Right lung (tissue), 10 donors: ENCODE measurements at places on chromosomes 2 and 18. TPM values are rescaled to one million over a fixed set of nuclear protein-coding genes. Genes with fewer than 3 reads are reported as not detected.

The GAREM2 gene
- polyA plus RNA-seq, result 8.0 TPM

DNA sequence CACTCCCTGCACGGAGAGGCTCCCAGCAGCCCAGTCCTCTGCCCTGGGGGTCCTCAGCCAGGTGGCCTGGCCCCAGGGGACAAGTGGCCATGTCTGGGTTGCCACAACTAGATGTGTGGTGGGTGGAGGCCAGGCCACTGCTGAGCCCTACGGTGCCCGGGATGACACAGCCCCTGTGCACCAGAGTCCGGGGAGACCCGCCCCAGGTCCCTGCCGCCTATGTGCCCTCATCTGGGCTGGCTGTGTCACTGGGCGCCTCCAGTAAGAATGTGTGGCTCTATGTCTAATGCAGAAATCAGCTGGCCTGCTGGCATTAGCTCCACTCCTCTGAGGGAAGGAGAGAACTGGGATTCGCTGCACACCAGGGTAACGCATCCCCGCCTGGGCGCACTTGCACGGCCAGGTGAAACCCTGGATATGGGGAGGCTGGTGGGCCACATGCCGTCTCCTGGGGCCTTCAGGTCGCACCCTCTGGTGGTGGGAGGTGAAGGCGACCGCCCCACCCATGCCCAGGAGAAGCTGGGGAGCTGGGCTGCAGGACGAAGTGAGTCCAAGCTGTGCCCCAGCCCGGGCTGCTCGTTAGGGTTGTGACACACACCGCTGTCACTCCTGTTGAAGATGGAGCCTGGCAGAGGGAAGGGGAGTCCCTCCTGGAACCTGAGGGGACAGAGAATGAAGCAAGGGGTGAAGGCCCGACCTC, 136.1 kb downstream of the PTGR3 start:
- DNase-seq, result no peak

The GAL3ST2 gene
- 0.33 TPM for polyA plus RNA-seq

The MAPK4 gene
- 1.2 TPM for polyA plus RNA-seq

DNA sequence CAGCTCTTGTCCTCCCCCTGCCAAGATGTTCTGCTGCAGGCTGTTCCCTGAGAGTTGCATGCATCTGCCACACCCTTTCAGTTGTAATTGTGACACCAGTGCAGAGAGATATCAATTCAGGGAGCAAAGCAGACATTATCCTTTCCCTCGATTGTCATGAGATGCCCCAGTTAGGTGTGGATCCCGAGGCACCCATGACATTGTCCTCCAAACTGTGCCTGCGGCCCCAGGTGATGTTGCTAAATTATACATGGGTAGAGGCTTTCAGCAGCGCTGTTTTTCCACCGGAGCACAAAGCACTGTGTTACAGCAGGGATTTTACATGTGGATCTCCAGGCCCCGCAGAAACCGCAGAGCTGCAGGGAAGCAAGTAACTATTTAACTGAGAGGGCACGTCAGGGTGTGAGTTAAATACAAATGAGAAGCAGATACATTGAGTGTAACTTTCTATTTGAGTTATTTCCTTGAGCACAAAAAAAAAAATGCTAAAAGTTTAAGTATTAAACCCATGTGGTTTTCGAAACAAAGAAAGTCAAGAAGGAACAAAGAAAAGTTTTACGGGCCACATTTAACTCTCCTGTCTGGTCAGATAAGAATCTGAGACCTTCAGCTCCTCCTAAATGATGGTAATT, 90.3 kb upstream of the BCL2L11 start:
- no peak for DNase-seq

The PTPN2 gene
- 72.9 TPM for polyA plus RNA-seq

GRCh38 chr2:168469281-168469988, 13.4 kb downstream of the CERS6 start:
- DNase-seq, result no peak

DNA sequence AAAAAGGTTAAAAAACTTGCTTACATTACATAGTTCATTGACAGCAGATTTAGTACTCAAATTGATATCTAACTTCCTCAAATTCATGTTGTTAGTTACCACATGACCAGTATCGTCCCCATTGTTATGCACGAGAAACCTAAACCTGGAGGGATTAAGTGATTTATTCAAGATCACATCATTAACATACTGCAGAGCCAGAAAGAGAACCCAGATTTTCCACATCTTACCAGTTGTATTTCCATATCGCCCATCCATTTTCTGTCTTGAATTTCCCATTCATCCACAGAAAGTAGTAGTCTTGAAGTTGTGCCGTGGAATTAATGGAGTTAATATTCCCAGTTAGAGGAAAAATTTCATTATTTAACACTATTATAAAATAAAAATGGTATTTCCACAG, 512.0 kb downstream of the METTL4 start:
- no peak for DNase-seq

- DNase-seq, result no peak
These were observed 115.8 kb downstream of the PIGN start for GRCh38 chr18:62071071-62071470.

The ATP8B1 gene
- polyA plus RNA-seq, result 18.3 TPM

The SPP2 gene
- polyA plus RNA-seq, result not detected

- DNase-seq, result no peak
These were observed 6.1 kb upstream of the AMMECR1L start for GRCh38 chr2:127891811-127892210.

The ANKRD29 gene
- 67.2 TPM for polyA plus RNA-seq

DNA sequence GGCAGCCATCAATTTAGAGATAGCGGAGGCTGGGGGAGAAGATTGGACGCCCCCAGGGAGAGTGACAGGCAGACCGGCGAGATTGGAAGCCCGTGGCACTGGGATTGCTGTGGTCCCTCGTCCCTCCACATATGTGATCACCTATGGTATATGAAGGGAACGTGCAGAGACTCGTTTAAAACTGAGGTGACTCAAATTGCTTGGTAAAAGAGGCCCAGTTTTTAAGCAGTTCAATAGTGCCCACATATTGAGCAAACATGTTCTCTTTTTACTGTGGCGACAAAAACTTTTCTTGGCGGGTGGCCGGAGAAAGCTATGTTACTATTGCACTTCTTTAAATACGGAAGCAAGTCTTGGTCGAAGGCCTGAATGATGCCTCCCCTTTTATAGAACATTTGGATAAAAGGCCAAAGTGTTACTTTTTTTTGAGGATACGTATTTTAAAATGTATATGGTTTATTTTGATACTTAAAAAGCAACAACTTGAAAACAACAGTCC, 9.1 kb downstream of the B3GNT2 start:
- no peak for DNase-seq

- DNase-seq, result no peak
These were observed 2.9 kb upstream of the SLC9A4 start for GRCh38 chr2:102470168-102470567.

DNA sequence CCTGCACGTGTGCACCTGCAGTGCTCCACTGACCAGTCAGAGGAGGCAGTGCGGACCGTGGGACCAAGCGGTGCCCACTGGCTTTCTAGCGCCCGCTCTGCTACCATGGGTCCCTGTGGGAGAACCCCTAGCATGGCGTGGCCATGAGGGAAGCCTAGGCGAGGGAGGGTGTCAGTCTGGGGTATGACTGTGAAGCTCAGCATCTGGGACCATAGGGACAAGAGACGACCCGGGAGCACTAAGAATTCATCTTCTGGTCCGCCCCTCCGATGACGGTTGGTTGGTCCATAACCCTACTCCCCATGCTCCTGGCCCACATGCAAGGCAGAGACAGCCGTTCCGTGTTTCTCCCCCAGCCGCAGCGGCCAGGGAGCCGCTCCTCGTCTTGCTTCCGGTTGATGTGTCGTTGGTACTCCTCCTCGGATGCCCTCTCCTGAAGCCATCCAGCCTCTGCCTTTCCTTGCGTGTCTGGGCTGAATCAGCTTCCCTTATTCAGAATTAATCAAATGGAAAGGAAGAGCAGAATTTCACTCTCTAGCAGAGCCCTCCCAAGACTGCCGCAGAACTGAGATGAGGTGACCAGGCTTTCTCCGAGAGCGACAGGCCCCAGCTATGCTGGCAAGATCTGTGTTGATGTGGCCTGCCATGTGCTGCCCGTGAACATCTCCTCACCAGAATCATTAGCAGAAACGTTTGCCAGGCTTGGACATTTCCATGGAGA, 23.0 kb downstream of the COX7A2L start:
- no peak for DNase-seq

GRCh38 chr2:36748166-36748565, 51.7 kb downstream of the VIT start:
- DNase-seq, result no peak

The ZNF521 gene
- 32.9 TPM for polyA plus RNA-seq

The GULP1 gene
- 63.9 TPM for polyA plus RNA-seq

DNA sequence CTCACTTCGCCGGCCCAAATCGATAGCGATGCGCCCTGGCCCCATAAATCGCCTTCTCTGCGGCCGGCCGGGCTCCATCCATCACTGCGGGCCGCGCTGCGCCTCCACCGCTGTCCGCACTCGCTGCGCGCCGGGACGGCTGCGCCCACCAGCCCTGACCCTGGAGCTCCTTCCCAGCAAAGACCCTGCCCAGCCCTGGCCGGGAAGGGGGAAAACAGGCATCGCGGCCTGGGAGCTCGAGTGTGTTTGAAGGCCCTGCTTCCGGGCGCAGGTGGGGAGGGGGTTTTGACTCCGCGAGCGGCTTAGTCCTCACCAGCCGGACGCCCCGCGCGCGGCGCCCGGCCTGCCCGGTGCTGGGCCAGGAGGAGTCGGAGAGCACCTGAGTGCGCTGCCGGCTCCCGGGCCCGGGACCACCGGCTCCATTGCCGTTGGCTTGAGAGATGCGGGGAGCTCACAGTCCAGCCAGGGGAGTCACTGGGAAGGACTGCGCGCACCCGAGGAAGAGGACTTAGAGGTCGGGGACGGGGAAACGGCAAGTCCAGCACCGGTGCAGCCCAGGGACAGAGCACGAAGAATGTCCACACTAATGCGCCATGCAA, 1.1 kb downstream of the PAX8 start:
- DNase-seq, result no peak

The RESP18 gene
- not detected for polyA plus RNA-seq

DNA sequence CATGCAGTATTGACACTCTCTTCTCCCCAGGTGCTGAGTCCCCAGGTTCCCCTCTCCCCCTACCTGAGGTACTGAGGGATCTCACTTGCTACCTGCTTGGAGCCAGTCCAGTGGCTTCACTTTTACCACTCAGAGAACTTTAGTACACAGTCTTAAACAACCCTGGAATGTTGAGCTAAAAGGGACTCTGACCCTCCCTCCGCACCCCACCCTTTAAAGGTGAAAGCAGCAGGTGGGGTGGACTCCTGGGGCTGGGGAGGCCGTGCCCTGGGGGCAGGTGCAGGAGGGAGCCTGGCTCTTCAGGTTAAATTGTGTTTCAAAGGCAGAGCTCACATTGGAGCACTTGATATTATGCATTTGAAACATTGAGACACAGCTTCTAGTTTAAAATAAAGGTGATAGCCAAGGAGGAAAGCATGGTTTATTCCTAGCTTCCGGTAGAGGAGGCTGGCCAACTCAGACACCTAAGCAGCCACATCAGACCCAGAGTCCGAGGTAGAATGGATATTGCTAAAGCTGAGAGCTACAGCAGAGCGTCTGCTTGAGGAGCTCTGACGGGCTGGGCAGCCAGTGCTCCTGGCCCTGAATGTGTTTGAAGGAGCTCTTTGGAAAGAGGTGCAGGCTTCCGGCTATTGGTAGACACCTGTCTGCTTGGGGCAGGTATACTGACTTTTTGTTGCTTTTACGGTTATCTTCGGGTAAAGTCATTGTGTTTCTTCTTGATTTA, 196.4 kb downstream of the AGAP1 start:
- DNase-seq, result peak; percentile 10

GRCh38 chr18:68699043-68699442, 15.9 kb downstream of the TMX3 start:
- no peak for DNase-seq

DNA sequence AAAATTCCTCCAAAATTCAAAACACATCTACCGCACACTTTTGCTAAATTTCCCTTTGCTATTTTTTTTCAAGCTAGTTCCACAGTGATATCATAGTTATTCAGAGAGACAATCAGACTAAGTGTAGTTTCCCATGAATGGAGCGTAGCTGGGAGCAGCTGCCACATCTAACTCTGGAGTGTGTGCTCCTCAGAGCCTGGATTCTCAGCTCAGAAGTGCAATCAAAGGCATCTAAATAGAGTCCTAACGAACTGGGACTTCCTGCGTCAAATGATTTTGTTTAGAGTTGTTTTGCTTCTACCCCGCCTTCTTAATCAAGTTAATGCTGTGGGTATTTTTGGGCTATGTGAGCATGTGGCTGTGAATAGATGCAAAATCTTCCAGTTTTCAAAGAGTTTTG, 160.3 kb downstream of the TMEM18 start:
- DNase-seq, result peak; percentile 81

The CEP76 gene
- 11.2 TPM for polyA plus RNA-seq

GRCh38 chr2:126672980-126673605, 17.1 kb downstream of the GYPC start:
- DNase-seq, result no peak

DNA sequence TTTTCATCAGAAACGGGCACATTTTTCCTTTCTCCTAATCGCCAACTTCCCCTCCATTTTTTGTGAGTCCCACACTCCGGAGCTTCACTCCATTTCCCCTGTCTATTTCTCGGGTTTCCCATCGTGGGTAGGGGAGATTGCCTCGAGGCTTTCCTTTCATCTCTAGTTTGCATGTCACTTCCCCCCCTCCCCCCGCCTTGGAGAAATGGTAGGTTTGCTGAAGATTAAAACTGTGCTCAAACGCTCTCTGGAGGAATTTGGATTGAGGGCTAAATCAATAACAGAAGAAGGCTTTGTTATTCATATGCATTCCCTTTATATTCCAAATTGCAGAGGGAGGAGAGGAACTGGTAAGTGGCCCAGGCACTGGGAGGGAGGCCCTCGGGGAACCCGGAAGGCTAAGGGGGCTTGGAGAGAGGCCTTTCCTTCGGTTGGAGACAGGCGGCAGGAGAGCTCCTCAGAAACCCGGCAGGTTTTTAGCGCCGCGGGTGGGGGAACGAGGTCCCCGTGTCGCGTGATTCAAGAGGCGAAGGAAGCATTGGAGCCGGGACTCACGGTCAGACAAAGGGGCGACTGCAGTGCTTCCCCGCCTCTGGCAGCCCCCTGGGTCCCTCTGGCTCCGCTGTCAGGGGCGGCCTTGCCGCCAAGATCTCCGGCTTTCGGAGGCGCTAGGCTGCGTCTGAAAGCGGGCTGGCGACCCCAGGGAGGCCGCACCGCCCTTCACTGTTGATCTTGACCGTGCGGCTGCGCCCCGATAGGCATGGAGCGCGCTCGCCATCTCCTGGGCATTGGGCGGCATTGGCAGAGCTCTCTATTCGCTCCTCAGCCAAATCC, 2.4 kb upstream of the HOXD12 start:
- no peak for DNase-seq

GRCh38 chr2:197920592-197921201, 116.3 kb downstream of the PLCL1 start:
- no peak for DNase-seq

DNA sequence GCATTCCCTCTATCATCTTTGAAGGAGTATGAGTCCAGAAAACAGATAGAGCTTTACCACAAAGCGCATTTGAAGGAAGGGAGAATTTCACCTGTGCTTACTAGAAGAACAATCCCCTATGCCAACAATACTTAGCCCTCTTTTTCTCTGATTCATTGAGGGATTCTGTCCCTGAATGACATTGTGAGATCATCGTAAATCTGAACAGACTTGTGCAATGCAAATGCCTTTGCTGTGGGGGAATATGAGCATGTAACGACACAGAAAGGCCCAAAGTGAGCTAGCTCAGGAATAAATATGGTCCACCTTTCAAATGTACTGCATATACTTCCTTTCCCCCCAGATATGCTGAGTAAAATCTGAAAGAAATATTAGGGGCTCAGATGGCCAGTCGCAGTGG, 67.6 kb downstream of the SCN1A start:
- DNase-seq, result no peak
